ENCODE measurements at places on chromosomes 12 and 14. TPM values are rescaled to one million over a fixed set of nuclear protein-coding genes. Genes with fewer than 3 reads are reported as not detected.

ACOT6 gene
- not detected for total RNA-seq

DNA sequence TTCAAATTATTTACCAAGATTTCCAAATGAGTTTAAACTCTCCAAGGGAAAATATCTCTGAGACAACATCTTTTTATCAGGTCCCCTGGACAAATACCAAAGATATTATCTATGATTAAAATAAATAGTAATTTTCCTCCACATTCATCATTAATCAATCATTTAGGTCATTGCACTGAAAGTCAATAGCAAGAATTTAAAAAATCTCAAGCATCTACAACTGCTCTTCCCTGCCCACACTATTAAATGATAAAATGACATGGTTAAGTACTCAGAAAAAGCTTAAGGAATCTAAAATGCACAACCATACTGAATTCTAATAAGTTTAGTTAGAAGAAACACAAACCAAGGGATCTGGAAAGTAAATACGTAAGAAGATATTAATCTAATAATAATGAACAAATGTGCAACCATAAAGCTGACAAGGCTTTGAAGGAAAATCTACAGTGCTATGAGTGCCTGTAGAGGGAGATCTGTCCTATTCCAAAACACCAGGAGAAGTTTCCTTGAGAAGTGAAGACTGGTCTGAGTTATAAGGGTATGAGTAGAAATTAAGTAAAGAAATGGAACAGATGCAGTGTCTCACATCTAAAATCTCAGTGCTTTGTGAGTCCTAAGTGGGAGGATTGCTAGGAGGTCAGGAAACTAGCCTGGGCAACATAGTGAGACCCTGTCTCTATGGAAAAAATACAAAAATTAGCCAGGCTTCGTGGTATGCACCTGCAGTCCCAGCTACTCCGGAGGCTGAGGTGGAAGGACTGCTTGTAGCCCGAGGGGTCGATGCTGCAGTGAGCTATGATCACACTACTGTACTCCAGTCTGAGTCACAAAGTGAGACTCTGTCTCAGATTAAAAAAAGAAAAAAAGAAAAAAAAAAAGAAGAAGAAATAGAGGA is 19.2 kb downstream of the INTS13 start:
- DNase-seq = peak; percentile 41

PTPN6 gene
- total RNA-seq = 54.8 TPM

KERA gene
- total RNA-seq = not detected

TAS2R43 gene
- not detected for total RNA-seq

DNA sequence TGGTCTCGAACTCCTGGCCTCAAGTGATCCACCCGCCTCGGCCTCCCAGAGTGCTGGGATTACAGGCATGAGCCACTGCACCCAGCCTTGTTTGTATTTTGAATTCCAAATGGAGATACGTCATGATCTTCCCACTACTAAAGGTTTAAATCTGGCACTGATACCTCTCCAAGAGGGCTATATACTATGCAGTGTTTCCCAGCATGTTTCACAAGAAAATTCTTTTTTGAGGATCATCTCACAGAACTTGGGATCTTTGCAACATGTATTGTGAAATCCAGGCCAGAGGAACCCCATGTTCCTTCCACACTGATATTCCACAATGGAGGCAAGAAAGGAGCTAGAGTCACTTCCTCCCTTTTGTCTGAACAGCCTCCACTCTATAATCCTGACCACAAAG is 112.7 kb downstream of the NT5DC3 start:
- no peak for DNase-seq

GRCh38 chr12:117671734-117672133 is 297.1 kb downstream of the KSR2 start:
- DNase-seq = peak; percentile 47

PAPLN gene
- 3.0 TPM for total RNA-seq

DNA sequence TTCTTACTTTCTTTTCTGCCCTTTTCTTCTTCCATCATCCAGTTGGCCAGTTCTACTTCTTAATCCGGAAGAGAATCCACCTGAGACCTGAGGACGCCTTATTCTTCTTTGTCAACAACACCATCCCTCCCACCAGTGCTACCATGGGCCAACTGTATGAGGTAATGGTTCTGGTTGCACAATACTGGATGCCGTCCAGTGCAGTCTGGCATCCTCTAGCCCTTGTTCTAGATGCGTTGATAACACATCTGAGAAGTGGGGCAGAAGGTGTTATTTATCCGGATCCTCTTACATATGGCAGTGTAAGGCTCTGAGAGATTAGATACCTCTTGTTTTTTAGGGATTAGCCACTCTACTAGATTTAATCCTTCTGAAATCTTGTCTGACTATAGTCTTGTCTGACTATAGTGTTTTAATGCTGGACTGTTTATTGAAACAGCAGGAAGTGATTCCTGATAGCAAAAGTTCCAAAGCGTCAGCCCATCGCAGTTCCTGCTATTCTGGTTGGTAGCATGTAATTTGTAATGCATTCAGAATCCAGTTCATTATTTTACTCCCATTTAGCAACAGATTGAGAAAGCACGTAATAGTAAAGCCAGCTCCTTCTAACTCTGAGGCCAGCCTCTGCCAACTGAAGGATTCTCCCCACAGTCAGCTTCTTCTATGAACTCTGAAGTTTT is 7.9 kb downstream of the GABARAPL1 start:
- DNase-seq = peak; percentile 26

MYH7 gene
- not detected for total RNA-seq

DNA sequence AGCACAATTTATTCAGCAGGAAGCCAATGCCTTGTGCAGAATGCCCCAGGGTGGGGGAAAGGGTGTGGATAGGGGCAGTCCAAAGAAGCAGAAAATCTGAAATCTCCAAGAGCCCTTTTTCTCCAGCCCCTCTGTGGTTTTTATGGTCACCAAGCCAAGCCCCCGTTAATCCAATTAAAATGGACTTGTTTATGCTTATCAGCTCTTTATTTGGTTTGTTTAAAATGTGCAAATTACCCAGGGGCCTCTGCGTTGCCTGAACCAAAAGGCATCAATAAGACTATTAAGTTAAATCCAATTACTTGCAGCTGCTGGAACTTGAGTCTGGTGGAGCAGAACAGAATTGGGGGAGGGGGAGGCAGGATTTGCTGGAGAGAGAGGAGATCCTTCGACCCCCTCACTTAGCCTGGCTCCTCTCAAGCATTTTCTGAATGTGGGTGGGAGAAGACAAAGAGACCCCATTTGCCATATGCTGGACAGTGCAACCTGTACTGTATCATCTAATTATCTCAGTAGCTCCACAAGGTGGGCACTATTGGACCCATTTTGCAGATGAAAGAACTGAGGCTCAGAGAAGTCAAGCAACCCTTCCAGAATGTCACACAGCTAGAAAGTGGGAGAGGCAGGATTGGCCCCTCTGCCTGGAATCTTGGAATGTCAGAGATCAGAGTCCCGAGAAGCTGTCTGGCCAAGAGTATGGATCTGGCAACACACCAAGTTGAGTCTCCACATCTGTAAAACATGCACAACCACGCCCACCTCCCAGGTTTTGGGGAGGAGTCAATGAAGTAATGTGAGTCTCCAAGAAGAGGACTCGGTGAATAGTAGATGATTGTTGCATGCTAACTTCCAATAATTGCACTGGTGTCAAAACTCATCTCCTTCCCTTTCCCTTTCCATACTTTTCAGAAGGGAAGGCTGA is 66.9 kb downstream of the CMKLR1 start:
- no peak for DNase-seq

COX8C gene
- not detected for total RNA-seq

GRCh38 chr14:97603201-97603600 is 806.0 kb downstream of the VRK1 start:
- no peak for DNase-seq

DNA sequence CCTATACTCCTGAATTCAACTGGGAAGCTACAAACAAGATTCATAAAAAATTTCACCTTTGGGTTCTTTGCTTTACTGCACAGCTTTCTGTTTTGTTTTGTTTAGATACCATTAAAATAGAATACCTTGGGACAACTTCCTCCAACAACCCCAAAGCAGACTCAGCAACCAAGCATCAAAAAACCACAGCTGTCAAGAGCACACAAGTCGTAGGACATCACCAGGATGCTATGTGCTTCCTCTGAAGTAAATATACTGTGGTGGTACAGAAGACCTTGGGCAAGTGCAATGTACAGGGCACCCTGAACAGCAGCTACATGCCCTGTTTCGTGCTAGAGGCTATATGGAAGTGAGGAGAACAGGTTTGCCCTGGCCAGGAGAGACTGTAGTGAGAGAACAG is 359.3 kb downstream of the BCL11B start:
- no peak for DNase-seq

- no peak for DNase-seq
These were observed 120.9 kb upstream of the NPAS3 start for GRCh38 chr14:32817780-32818179.

DNA sequence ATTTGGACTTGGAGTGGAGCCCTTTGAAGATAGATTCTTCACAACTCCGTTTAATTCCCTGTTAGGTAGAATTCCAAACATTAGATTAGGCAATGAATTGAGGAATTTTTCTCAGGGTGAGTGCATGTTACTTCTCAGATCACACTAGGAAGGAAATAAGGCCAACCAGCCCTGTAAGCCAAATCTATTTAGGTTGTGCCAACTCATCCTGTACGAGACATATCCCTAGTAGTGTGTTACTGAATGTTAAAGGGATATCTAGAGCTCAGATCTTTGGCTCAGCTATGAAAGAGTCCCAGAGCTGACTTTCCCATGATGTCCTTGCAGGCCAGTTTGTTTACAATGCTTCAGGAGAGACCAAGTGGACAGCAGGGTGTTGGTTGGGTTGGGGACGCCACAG is 45.6 kb downstream of the GPHB5 start:
- DNase-seq = no peak

PTPRB gene
- total RNA-seq = 0.73 TPM

SLC17A8 gene
- not detected for total RNA-seq

GRCh38 chr12:126663304-126664094 is 1598.3 kb downstream of the AACS start:
- peak; percentile 2 for DNase-seq

MTERF2 gene
- total RNA-seq = 10.1 TPM

ENTPD5 gene
- total RNA-seq = 9.1 TPM

DNA sequence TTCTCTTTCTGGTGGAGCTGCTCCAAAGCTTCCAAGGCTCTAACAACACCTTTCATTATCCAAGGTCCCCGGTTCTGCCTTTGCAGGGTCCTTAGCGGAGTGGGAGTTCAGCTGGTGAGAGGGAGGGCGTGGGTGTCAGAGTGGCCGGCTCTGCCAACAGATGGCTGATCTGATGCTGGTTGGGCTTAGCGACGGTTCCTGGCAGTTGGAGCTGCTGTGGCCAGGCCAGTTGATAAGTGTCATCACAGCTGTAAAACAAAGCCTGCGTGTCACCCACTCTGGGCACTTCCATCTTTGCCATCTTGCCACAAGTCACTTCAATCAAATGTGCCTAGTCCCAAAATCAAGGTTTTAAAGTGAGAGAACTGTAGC is 36.3 kb downstream of the RIN3 start:
- no peak for DNase-seq

KCNK13 gene
- total RNA-seq = not detected

- DNase-seq = no peak
These were observed 29.7 kb downstream of the CLEC1A start for GRCh38 chr12:10069099-10069498.

DNA sequence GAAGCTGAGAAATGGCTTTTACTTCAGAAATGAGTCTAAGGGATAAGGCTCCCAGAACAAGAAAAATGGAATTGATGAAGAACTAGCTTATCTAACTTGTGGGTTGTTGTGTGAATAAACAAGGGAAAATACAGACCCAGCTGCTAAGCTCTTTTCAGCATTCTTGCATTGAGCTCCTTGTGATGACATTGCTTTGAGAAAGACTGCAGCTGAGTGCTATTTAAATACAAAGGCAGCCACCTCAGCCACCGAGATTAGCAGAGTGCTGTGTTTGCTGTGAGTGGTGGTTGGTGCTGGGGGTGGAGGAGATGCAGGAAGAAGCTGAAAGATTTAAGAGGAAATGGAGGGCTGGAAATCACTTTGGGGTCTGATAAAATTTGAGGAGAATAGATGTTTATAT is 396.0 kb upstream of the PRICKLE1 start:
- DNase-seq = peak; percentile 5

DNA sequence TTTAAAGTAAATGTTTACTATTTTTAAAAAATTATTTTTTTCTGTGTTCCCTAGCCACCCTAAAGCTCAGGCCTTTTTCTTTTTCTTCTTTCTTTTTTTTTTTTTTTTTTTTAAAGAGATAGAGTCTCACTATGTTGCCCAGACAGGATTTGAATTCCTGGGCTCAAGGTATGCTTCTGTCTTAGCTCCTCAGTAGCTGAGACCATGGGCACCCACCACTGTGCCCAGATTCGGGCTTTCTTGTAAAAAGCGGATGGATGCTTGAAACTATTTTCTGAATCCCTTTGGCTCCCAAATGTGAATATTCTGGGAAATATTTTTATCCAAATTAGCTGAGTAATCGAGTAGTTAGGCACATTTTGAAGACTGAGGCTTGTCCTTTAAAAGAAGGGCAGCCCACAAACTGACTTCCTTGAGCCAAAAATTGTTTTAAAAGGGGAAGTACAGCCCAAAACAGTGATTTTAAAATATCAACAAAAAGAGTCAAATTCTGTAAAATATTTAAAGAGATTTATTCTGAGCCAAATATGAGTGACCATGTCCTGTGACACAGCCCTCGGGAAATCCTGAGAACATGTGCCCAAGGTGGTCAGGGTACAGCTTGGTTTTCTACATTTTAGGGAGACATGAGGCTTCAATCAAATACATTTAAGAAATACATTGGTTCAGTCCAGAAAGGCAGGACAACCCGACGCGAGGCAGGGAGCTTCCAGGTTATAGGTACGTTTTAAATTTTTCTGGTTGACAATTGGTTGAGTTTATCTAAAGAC is 28.8 kb upstream of the HIGD1C start:
- no peak for DNase-seq

- DNase-seq = no peak
These were observed 31.9 kb downstream of the BMP4 start for GRCh38 chr14:53924753-53925152.

DNA sequence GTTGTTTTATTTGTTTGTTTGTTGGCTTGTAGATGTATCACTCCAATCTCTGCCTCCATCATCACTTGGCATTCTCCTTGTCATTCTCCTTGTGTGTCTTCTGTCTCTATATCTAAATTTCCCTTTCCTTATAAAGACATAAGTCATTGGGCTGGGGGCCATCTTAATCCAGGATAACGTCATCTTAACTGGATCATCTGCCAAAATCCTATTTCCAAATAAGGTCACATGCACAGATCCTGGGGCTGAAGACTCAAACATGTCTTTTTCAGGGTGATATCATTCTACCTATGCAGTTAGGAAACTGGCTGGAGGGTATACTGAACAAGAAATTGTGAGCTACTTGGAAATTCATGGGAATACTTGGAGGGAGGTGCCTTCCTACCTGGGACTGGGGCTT is 8.7 kb upstream of the CCDC60 start:
- no peak for DNase-seq

SENP1 gene
- 42.1 TPM for total RNA-seq

DNA sequence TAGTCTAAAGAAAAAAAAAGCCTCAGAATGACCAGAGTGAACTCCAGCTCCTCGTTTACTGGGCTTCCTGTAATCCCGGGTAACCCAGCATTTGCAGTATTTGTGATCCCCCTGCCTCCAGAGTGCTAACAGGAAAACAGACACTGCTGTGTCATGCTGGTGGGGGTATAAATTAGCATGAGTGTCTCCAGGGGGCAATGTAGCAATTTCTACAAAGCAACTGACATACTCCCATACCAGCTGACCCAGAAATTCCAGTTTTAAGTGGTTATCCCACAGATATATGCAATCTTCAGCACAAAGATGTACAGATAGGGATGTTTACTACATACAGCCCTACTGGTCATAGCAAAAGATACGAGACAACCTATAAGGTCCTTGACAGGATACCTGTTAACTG is 18.8 kb downstream of the TTC7B start:
- DNase-seq = peak; percentile 26

GRCh38 chr12:14827043-14827442 is 13.1 kb upstream of the SMCO3 start:
- no peak for DNase-seq

NT5DC3 gene
- 10.7 TPM for total RNA-seq

OS9 gene
- 182 TPM for total RNA-seq

All from Caco-2 (cell line).